ENCODE measurements at places on chromosomes 5 and 9.

DNA sequence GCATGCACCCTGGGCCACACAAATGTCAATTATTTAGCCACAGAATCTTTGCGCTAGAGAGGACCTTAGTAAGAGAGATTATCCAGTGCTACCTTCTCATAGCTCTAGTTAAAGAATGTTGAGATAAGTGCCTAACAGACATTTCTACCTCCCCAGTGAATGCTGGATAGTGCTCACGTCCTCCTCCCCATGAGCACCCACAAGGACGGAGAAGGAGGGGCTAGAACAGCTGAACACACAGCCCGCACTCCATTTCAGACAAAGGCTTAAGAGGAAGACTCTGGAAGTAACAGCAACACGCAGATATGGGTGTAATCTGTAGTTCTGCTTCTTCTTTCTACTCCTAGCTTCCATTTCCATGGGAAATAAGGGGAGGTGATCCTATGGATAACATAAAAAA is 120.5 kb downstream of the FEM1C start:
- peak; percentile 1 for DNase-seq

DNA sequence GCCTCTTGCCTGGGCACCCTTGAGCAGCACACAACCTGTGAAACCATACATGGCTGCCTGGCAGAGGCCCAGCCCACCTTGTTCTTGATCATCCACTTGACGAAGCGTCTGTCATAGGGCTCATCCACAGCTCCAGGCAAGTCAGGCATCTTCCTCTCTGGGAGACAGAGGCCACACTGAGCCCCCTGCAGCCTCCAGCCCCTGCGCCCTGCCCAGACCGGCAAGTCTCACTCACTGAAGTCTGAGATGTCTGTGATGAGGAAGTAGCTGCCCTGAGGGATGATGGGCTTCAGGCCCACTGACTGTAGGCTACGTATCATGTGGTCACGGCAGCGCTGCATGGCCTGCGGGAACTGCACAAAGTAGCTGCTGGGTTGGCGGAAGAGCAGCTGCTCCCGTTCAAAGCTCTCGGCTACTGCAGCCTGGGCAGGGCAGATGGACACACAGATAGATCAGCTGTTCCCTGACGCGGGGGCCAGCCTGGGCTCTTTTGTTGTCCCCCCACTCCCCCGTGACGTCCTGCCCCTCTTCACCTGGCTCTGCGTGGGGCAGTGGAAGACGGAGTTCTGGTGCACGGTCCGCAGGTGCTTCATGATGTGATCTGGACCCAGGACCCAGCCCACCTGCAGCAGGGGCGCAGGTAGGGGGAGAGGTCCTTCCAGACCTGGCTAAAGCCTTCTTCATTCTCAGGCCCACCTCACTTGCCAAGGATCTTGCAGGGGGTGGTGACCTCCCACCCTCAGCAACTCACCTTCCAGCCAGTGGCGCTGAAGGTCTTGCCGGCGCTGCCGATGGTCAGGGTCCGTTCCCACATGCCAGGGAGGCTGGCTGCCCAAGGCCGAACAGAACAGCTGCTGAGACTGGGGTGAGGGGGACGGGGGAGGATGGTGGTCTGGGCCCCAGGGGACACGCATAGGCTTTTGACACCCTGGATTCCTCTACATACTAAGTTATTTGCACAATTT is 5.9 kb upstream of the SPOUT1 start:
- no peak for DNase-seq

DNA sequence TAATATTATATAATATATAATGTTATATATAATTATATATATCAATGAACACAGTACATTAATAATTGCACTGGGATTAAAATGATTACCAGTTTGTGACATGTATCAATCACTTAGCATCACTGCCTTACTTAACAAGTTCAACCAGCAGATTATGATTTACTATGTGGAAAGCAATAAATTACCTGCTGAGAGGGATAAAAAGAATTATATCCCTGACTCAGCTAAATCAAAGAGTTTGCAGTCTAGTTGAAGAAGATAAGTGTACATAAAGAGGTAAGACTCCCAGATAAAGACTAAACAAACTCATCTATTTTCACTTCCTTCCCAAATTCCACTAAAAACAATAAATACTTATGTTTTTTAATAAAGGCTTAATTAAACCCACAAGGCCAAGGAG is 11.2 kb downstream of the PLAA start:
- peak; percentile 6 for DNase-seq

DNA sequence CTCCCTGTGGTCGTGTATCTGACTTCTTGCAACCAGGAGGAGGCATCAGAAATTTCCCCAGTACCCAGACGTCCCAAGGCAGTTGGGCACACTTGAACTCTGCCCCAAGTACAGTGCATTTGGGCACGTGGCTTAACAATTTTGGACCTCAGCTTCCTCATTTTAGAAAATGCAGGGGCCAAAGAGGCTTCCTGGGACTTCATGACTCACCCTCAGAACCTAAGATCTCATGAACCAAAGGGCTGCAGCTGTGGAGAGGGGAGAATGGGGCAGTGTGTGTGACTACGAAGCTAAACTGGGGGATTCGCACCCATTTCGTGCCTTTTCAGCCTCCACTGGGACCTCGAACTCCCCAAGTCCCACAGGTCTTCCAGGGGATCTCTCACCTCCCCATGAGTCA is 59.2 kb downstream of the SYK start:
- no peak for DNase-seq

DNA sequence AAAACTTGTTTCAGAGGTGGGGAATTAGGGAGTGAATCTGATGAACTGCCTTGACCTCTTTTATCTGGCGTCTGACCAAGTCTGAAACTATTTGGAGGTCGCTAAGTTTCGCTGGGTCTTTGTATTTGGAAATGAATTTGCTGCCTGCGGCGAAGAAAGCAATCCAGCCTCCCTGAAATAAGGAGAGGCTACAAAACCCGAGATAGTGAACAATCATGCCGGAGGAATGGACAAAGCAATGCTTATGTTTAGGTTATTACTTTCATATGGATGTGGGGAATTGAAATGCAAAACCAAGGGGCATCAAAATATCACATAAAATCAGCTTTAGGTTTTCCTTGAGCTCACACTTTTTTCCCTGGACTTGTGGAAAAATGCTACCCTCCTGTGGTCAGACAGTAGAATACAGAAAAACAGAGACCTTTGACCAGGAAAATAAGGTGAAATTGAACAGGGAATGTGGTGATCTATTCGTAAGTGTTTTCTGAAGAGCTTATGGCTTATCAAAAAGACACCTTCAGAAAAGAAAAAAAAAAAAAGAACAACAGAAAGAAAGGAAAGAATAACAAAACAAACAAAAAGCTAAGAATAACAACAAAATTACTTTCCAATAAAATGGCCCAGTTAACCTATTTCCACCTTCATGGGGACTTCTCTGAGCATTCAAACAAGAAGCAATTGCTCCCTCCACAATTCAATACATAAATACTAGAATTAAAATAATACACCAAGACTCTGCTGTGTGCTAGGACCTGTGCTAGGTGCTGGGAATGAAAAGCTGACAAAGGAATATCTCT is 68.6 kb upstream of the DPYSL3 start:
- peak; percentile 54 for DNase-seq

All from NCI-H82 (cell line).